Left lung (tissue), 14 donors: ENCODE measurements at places on chromosomes 1 and 21. TPM values are rescaled to one million over a fixed set of nuclear protein-coding genes. Genes with fewer than 3 reads are reported as not detected.

RAB13 gene
- total RNA-seq = 122 TPM

ZNF683 gene
- total RNA-seq = 0.47 TPM

GUCA2B gene
- not detected for total RNA-seq

GUCA2A gene
- not detected for total RNA-seq

TMPRSS15 gene
- not detected for total RNA-seq
